ENCODE measurements at places on chromosomes 11 and 22.

DNA sequence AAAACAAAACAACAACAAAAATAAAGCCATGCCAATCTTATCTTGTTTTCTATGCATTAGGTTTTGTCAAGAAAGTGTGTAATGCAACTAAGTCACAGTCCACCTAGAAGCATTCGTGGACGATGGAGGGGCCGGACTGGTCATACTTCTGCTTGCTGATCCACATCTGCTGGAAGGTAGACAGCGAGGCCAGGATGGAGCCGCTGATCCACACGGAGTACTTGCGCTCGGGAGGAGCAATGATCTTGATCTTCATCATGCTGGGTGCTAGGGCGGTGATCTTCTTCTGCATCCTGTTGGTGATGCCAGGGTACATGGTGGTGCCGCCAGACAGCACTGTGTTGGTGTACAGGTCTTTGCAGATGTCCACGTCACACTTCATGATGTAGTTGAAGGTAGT is 18.3 kb upstream of the EP300 start:
- no peak for DNase-seq

DNA sequence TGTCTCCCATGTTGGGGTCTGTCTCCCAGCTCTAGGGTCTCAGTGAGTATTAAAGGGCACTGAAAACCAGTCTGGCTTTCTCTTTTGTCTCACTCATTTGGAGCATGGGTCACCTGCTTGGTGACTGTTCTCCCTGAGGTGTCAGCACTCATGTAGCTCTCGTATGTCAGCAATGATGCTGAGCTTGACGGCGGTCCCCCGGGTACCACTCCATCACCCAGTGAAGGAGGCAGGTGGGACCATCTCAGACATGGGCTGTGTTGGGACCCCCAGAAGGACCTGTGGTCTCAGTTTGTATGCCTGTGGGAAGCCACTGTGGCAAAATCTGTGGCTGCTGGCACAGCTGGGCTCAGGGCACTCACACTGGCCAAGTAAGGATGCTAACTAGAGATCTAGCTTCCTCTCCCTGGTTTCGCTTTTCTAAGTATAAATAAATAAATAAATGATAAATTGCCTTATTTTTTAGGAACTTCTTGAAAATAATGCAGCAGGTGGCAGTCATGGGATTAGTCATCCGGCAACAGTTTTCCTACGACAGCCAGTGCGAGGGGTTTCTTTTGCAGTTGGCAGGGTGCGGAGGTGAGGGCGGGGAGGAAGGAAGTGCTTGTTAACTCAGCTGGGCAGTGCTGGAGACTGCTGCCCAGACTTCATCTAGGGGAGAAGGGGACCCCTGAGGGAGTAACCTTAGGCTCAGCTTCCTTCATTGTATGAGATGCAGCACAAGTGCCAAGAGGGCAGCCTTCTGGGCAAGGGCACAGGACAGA is 48.8 kb downstream of the OSBP2 start:
- DNase-seq, result no peak

GRCh38 chr11:862081-862661 is 19.5 kb downstream of the TSPAN4 start:
- peak; percentile 90 for DNase-seq

DNA sequence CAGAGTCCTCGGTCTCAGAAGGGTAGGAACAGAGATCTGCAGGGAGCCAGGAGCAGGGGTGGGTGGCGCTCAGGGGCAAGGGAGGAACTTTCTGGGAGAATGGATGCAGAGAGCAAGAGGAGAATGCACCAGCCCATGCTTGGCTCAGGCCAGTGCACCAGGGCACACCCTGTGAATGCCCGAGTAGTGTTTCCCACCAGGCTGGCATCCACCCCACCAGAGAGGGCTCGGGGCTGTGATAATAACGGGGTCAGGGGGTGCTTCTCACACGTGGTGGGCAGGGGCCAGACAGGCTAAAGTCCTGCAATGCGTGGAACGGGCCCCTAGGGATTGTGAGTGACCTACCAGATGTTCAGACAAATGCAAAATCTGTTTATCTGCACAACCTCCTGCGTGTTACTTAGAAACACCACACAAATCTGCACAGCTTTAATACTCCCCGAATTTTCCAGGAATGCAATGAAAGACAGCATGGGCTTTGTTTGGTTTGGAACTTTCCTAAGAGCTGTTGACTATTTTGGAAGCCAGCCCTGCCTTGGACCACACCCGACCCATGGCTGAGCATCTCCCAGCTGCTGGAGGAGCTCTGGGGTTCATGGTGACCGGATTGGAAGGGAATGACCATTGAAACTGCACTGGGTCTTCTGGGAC is 368.3 kb downstream of the SHANK2 start:
- DNase-seq, result no peak

GRCh38 chr11:2420502-2421225 is 20.1 kb downstream of the TSSC4 start:
- peak; percentile 74 for DNase-seq

DNA sequence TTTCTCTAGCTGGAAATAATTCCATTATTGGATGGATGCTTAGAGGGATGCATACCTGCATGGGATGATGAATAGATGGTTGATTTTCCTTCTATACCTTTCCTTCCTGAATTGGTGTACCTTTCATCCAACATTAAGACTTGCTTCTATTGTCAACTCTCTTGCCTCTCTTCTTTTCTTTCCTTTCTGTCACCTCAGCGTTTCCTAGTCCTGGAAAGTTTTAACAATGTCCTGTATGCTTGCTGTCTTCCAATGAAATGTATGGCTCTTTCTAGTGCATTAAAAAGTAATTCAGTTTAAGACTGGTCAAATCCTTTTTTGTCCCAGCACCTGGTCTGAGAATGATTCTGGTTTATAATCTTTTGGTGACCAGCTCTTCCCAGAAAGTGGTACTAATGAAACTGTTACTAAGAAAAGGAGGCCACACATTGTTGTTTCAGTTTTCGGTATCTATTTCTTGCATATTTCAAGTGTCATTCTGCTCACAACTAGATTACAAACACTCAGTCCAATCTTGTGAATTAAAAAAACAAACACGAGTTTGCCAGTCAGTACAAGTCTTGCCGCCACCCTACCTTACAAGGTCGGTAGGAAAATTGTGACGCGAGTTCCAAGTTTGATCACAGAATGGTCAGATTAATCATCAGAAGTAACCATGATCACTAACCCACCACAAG is 8.0 kb downstream of the POU2AF1 start:
- no peak for DNase-seq

DNA sequence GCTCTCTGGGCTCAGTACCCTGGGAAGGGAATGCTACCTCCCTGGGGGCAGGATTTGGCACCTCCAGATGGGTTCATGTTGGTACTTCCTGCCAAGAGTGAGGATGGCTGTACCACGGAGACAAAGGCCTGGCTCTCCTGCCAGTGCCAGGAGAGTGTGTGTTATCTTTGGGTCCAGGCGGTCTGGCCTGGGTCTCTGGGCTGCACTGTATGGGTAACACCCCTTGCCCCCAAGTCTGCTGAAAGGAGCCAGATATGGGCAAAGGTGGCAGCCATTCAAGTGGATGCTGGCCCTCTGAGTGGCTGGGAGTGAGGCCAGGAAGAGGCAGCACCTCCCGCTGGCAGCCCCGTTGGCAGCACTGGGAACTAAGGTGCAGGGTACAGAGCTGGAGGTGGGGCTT is 91.5 kb downstream of the NECTIN1 start:
- no peak for DNase-seq

DNA sequence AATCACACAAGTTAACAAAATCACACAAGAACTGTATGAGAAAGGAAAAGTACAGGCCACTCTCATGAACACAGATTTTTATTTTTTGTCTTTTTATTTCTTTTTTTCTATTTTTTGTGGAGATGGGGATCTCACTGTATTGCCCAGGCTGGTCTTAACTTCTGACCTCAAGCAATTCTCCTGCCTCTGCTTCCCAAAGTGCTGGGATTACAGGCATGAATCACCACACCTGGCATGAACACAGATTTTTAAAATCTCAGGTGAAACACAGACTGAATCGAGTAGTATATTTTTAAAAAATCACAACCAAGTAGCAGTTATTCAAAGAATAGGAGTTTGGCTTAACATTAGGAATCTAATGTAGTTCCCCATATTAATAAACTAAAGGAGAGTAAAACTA is 18.3 kb downstream of the RNF169 start:
- no peak for DNase-seq

- DNase-seq, result peak; percentile 24
Observed at GRCh38 chr22:27327497-27327896, 474.1 kb downstream of the MN1 start.

DNA sequence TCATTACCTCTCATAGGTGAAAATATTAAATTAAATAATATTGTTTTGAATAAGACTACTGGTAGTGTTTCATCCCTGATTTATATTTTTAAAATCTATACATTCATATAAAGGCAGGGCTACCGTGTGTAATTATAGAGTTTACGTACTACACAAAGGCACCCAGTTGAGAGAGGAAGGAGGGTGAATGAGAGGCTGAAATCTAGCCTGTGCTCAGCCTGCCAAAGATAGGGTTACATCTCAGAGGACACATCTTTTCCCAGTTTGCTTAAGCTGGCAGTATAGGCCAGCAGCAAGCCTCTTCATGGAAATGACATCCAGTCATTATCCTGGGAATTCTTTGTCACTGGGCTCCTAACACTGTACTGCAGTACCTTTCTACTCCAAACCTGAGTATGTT is 7.5 kb upstream of the B3GNT6 start:
- DNase-seq, result no peak

- no peak for DNase-seq
Observed at GRCh38 chr11:100575860-100576717, 111.0 kb upstream of the ARHGAP42 start.

- DNase-seq, result no peak
Observed at GRCh38 chr22:29690476-29690875, 29.3 kb upstream of the CABP7 start.

DNA sequence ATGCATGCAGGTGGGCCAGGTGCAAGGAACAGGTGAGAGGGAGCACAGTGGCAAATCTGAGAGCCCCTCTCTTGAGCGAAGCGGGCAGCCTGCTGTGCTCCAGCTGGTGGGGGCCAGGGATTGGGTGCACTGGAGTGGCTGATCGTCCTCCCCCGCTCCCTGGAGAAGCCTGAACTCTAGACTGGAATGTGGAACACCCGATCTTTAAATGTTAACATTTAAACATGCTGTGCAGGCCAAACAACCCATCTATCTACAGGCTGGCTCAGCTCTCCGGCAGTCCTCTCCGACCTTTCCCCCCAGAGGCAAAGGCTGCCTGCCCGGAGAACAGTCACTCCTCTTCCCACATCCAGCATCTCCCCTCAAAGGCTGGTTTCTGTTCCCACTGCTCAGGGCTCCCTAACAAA is 5.1 kb downstream of the MRGPRF start:
- peak; percentile 59 for DNase-seq

- no peak for DNase-seq
Observed at GRCh38 chr22:37213218-37213855, 1.1 kb upstream of the SSTR3 start.

DNA sequence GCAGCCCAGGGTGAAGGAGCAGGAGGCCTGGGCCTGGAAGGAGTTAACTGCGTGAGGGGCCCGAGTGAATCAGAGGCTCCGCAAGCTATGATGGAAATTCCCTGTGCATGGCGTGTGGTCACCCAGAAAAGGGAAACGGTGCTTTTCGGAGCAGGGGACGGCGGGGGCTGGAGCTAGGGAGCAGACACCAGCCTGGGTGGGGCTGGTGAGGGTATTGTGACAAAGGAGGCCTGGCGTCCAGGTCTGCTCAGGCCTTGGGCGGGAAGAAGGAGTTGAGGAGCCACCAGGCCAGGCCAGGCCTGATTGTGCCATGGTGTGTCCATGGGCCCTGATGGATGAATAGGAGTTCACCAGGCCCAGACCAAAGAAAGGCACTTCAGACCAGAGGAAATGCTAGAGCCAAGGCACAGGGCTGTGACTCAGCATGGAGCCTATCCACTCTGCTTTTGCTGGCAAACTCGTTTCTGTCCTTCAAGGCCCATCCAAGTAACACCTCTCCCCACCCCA is 12.8 kb upstream of the SPI1 start:
- DNase-seq, result no peak

DNA sequence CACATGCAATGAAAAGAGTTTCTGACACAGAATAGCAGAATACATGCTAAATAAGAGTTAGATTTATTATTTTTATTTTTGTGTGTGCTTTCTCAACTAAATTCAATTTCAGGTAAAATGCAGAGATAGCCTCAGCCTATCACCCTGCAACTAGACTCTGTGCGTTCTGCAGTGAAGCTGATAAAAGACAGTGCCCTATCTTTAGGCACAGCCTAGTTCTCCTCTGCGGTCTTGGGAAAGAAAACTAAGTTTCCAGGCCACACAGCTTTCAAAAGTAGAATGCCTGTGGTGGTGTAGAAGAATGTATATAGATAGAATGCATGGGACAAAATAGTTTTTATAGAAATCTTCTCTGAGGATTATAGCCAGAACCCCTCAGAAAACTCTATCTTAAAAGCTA is 12.0 kb upstream of the MMP1 start:
- DNase-seq, result no peak

DNA sequence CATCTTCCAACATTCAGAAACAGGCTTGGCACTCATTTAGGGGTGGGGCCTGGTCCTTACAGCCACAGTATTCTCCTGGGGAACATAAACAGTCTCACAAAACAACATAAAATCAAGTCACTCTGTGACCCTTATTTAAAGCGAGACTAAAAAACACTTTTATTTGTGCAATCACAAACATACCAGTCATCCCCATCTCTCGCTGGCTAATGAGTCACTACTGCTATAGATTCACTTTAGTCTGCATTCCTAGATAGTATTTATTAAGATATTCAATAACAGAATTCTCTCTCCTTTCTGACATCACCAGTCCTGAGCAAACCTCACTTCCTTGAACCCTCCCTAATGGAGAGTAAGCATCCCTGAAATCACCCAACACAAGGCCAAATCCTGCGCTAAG is 68.0 kb downstream of the ZBTB44 start:
- DNase-seq, result no peak

DNA sequence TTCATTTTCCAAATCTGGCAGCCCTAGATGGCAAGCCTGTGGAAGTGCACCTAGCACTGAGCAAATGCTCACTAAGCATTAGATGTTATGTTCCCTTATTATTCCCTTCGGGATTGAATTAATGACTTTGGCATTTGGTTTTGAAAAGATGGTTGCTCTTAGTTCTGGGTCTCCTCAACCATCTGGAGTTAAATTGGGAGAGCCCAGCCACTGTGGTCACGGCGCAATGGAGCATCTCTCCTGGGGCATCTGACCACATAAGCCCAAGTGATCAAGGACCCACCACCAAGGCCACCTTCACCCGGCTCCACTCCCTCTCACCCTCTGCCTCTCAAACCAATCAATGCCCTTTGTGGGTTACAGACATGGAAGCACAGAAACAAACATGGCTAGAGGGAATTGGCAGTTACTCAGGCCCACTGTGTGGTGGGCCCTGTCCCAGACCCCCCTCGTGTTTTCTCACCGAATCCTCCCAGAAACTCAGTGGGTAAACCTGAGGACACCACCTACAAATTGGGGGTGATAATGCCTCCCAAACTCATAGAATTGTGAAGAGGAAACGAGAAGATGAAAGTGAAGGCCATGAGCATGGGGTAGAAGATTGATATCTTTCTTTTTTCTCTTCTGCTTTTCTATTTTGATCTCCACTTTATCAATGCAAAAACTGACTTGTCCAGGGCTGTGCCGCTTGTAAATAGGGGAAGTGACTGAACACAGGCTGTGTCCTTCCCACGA is 52.2 kb downstream of the IRAG1 start:
- no peak for DNase-seq

- no peak for DNase-seq
Observed at GRCh38 chr11:16815047-16815767, 76.8 kb downstream of the C11orf58 start.

GRCh38 chr22:17612057-17612456 is 16.5 kb downstream of the ATP6V1E1 start:
- no peak for DNase-seq

GRCh38 chr11:94211261-94211830 is 82.7 kb downstream of the PANX1 start:
- no peak for DNase-seq

All from liver (tissue), 10 donors.